Stimulated activated CD4-positive, alpha-beta T cell treated with anti-CD3 and anti-CD28 coated beads, Interleukin-12 subunit alpha, Interleukin-12 subunit beta, amount 100 ng/mL, for 4 hours (primary cell): ENCODE measurements at places on chromosomes 1 and 21.

GRCh38 chr21:46130831-46131587 is 24.4 kb downstream of the FTCD start:
- DNase-seq: no peak

GRCh38 chr1:212485913-212486618 is 53.3 kb downstream of the NENF start:
- no peak for DNase-seq

DNA sequence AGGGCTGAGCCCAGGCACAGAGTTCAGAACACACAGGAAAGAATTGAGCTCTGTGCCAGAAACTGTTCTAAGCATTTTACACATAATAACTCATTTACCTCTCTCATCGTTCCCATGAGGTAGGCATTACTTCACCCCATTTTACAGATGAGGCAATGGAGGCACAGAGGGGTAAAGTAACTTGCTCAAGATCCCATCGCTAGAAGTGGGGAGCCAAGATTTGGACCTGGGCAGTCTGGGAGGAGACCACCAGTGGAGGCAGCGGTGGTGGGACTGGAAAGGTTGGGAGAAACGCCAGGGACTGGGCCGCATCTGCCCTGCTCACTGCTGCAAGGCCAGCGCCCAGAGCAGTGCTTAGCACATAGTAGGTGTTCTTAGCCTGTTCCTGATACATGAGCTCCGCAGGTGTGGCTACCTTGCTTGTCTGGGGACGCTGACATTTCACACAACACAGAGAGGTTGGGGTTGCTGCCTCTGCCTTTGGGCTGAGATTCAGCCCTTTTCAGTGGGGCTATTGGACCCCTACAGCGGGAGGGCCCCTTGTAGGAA is 27.8 kb upstream of the EPS8L3 start:
- no peak for DNase-seq

DNA sequence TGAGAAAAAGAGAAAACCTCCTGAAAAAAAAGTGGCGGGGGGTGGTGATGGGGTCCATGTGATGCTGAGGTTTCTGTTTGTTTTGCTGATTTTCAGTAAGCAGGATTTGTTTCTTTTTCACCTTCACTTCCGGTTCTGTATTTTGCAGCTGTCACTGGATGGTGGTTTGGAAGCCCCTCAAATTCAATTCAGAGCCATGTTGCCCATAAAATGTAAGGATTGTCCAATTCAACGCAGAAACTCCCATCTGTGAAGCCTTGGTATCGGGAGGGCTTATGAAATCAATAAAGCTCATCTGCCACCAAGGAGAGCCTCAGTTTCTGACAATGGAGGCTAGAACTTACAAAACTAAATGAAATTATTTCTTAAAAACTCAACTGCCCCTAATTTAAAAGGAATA is 12.1 kb downstream of the CAPN8 start:
- DNase-seq: no peak

DNA sequence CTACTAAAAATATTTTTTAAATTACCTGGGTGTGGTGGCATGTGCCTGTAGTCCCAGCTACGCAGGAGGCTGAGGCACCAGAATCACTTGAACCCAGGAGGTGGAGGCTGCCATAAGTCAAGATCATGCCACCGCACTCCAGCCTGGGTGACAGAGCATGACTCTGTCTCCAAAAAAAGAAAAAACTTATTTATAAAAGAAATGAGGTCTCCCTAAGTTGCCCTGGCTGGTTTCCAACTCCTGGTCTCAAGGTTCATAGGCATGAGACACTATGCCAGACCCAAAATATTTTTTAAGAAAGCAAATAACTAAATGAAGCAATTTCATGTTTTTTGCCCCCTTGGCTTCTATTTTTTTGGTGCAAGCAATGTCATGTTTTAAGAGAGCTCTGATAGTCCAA is 32.9 kb downstream of the EIF4G3 start:
- no peak for DNase-seq

- DNase-seq: no peak
These were observed 43.7 kb upstream of the CDC42BPA start for GRCh38 chr1:227362039-227362438.

DNA sequence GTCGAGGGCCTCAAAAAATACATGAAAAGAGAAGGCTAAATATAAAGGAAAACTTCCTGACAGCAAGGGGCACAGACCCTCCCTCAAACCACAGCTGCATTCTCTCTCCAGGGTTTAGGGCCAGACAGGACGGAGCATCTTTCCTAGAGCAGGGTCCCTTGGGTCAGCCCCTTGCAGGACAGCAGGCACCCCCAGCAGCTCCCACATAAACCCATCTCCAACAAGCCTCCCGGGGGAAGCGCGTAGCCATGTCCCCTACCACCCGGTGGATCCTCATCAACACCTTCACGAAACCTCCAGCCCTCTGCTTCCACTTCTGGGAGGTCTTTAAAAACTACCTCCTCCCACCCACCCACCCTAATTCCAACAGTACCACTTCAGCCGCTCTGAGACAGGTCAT is 59.5 kb downstream of the CD46 start:
- no peak for DNase-seq
